ENCODE measurements at places on chromosomes 4 and X. TPM values are rescaled to one million over a fixed set of nuclear protein-coding genes. Genes with fewer than 3 reads are reported as not detected.
A peak's percentile ranks its signal among the peaks of the same experiment; 100 is the strongest.

ITIH6 gene
- total RNA-seq, result not detected

TBCK gene
- total RNA-seq, result 23.8 TPM

DNA sequence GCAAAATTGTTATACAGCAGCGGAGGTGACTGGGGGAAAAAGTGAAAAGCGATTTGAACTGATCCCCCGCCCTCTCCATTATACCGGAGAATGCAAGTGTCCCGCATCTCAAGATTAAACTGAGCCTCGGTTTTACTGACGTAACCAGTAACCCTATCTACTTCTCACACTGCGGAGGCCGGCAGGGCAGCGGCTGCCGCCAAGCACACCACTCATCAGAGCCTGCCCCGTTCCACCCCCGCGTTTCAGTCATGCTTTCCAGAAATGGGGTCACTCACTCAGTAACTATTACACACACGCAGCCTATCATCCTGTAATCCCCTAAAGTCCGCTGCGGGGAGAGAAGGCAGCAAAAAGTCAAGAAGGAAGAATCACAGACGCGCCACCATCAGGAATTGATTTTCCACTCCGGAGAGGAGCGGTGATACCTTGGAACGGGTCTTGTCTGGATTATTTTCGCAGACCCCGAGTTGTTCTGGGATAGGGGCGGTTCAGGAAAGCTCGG, 1.4 kb downstream of the RPS6KA3 start:
- DNase-seq, result peak; percentile 52

GRCh38 chr4:21901831-21902230, 46.7 kb downstream of the KCNIP4 start:
- no peak for DNase-seq

DNA sequence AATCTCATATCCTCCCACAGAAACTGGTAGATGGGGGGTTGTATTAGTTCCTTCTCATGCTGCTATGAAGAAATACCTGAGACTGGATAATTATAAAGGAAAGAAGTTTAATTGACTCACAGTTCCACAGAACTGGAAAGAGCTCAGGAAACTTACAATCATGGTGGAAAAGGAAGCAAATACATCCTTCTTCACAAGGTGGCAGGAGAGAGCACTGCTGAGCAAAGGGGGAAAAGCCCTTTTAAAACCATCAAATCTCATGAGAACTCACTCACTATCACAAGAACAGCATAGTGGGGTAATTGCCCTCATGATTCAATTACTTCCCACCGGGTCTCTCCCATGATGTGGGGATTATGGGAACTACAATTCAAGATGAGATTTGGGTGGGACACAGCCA, 250.5 kb upstream of the GPRIN3 start:
- no peak for DNase-seq

DNA sequence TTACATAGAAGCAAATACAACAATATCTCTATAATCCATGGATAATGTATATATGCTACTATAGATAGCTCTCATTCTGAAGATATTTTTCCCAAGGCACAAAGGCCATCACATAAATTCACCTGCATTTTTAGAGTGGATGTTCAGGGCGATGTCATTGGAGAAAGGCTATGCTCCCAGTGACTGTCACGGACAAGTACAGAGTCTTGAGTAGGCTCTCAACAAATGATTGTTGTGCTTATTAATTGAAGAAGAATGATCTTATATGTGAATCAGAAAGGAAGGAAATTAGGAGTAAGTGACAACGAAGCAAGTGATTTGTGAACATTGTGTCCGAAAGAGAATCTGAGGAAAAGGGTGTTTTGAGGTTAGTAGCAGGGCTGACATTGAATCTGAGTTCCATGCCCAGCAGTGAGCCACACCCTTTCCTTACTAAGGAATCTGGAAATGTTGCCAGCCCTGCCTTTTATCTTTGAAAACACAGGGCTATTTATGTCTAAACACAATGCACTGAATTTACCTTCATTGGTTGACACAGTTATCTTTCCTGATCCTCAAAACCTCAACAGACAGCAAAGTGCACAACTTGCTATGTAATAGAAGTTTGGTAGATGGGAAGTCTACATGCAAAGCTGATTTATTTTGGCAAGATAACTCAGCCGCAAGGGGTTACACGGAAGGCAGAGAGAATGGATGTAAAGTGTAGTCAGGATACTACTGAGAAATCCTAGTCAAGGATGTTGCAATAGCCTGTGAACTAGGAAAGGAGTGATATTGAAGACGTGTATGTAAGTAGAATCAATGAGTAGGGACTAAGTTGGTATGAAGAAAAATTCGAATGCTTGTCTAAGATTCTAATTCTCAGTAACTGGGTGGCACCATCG, 50.4 kb downstream of the SORBS2 start:
- no peak for DNase-seq

- no peak for DNase-seq
Measured at GRCh38 chr4:177182166-177182565, 127.5 kb upstream of the NEIL3 start.

DNA sequence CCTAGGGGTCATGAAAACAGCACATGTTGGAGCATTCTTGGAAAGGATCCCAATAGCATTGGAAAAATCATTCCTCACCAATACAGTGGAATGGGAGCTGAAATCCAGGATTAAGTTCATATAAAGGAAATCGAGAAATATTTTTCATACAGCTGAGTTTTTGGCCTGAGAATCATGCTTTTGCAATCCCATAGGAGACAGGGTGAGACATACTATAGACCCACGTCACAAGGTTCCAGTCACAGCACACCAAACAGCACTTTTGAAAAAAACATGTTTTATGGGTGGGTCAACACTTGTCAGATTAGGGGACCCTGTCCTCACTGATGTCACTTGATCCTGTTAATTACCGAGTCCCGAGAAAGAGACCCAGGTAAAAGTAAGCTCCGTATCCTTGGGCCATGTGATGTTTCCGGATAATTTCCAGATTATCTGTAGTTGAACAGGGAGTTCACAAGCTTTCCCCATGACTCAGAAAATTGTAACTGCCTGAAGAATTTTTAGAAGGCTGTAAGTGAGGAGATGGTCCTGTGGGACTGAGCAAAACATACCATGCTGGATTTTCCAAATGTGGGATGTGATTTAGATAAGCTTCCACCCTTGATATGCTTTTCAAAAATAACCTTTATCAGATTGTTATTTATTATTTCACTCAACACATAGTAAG, 80.9 kb upstream of the TLR3 start:
- no peak for DNase-seq

- no peak for DNase-seq
Measured at GRCh38 chrX:17632942-17633341, 104.4 kb upstream of the SCML1 start.

DNA sequence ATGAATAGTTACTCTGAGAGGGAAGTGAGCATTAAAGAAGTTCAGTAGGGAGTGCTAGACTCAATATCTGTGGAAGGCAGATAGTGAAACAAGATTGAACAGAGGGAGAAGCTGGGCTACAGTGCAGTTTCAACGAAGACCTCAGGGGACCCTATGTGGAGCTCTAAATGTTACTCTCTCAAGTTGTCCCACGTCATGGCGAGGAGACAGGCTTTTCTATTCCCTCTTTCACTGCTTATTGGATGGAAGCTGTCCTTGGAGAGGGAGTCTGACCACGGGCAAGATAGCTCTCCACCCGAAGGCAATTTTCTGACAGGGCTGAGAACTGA, 42.3 kb upstream of the CCSER1 start:
- DNase-seq, result no peak

DNA sequence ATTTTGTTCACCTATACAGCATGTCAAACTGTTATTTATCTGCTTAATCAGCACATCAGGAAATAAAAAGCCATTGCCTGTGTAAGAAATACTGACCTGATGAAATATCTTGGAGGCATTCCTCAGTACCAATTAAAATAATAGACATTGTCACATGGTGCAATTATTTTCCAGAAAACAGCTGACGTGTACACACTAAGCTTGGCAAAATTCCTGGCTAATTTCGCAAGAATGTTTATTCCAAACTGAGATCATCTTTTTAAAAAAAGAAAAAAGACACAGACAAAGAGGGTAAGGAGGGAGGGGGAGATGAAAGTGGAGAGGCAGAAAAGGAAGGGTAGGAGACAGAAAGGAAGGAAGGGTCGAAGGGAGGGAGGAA, 61.9 kb upstream of the NFKB1 start:
- DNase-seq, result no peak

DNA sequence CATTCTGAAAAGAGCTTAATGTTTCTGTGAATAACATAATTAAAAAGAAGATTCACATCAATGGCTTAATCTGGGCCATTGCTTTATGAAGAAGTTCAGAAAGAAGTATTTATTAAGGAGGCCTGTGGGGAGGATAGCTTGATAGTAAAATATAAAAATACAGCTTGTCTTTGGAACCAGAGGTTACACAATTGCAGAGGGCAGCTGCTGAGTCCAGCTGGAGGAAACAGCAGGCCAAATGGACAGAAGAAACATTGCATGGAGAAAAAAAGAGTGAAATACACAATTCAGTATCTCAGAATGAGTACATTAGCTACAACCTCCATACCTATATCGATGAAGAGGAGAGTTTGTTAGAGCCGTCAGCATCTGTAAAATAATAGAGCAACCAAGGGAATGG, 148.0 kb upstream of the NPY2R start:
- no peak for DNase-seq

- DNase-seq, result no peak
Measured at GRCh38 chr4:173827707-173828106, 297.7 kb upstream of the HAND2 start.

GRCh38 chr4:57100979-57101651, 9.1 kb downstream of the IGFBP7 start:
- no peak for DNase-seq

DNA sequence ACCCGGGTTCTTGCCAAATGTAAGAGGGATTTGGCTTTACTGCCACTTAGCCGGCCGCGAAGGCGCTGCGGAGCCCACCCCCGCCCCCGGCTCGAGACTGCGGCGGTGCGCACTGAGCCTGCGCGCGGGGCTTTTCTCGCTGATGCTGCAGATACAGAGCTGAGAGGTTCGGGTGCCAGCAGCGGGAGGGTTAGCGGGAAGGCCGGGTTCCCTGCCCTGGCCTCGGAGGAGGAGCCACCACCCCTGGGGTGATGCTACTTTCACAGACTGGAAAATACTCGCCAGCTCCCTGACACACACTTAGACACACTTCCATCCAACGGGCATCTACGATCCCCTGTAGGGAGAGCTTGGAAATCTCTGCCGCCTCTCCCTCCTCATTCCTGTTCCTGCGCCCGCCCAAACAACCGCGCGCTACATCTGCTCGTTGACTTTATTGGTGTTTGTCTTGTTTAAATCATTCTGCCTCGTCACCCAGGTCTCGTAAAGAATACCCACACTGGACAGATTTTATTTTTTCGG, 2.1 kb upstream of the PCDH7 start:
- no peak for DNase-seq

DNA sequence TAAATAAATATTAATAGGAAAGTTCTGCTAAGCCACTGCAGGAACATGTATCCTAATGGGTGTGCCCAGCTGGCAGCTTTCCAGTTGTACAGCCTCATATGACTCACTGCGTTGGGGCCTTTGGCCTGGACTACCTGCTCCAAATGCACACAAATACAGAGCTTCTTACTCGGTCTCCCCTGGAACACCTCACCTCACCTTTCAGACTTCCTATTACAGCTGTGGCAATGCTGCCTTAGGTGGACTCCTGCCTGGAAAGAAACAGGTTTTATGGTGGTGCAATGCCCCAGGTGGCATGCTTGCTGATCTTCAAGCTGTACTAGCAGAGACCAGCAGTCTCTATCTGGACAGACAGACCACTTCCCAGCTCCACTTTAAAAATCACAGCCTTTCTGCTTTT, 85.7 kb upstream of the EXOC1L start:
- peak; percentile 73 for DNase-seq
